Metanephros (tissue), 2 donors: ENCODE measurements at places on chromosomes 5 and 9. TPM values are rescaled to one million over a fixed set of nuclear protein-coding genes. Genes with fewer than 3 reads are reported as not detected.

Gene CTXN3
- 0.47 TPM for total RNA-seq

Gene SLIT3
- total RNA-seq: 40.6 TPM

Gene TRAF2
- total RNA-seq: 18.9 TPM

Gene GFPT2
- 11.9 TPM for total RNA-seq

Gene CCL21
- 26.2 TPM for total RNA-seq

Gene TMEM232
- 7.3 TPM for total RNA-seq

Gene ACOT12
- total RNA-seq: 1.3 TPM

Gene CKMT2
- total RNA-seq: 62.2 TPM

Gene C8G
- not detected for total RNA-seq

Gene CAMK4
- 13.9 TPM for total RNA-seq

Gene PCDH1
- total RNA-seq: 44.8 TPM

Gene CARTPT
- total RNA-seq: 0.23 TPM

Gene SHROOM1
- 26.8 TPM for total RNA-seq

Gene NAIF1
- 13.6 TPM for total RNA-seq

Gene CCDC192
- not detected for total RNA-seq

Gene BSPRY
- 8.8 TPM for total RNA-seq

Gene FIBCD1
- total RNA-seq: 0.29 TPM

Gene NEUROG1
- total RNA-seq: not detected
